Smooth muscle cell of trachea (primary cell): ENCODE measurements at places on chromosomes 5 and 9. TPM values are rescaled to one million over a fixed set of nuclear protein-coding genes. Genes with fewer than 3 reads are reported as not detected.

PCSK1 gene
- 0.15 and 0.17 TPM in 2 replicates for total RNA-seq

ADRB2 gene
- 1.3 and 2.2 TPM in 2 replicates for total RNA-seq

CKMT2 gene
- total RNA-seq = 3.5 and 11.2 TPM in 2 replicates

CBY3 gene
- not detected in 2 replicates for total RNA-seq

PSD2 gene
- 0.17 TPM in 1 of 2 replicates, not detected in the other for total RNA-seq

PCDHA1 gene
- total RNA-seq = under 0.01 TPM in 1 of 2 replicates, not detected in the other

LMX1B gene
- total RNA-seq = not detected in 2 replicates

IRGM gene
- total RNA-seq = not detected in 2 replicates

SLC36A2 gene
- total RNA-seq = not detected in 2 replicates

SLC6A3 gene
- total RNA-seq = under 0.01 TPM in 1 of 2 replicates, not detected in the other

DOK3 gene
- 1.8 and 2.0 TPM in 2 replicates for total RNA-seq

IL9 gene
- total RNA-seq = not detected in 2 replicates

AGXT2 gene
- 0.17 TPM in 1 of 2 replicates, not detected in the other for total RNA-seq

C5orf24 gene
- 31.4 and 32.3 TPM in 2 replicates for total RNA-seq

ABO gene
- not detected in 2 replicates for total RNA-seq

TAF11L10 gene
- total RNA-seq = not detected in 2 replicates

RASGEF1C gene
- total RNA-seq = not detected in 2 replicates
